Stimulated activated naive B cell treated with anti-CD40 and anti-IgM and Interleukin-4, amounts not matched to agents 10 μg/mL and 1 μg/mL and 100 μg/mL, for 72 hours (primary cell): ENCODE measurements at places on chromosomes 3 and 15.

GRCh38 chr3:98269846-98270245, 5.8 kb downstream of the OR5H6 start:
- DNase-seq, result no peak

- no peak for DNase-seq
These were observed 156.8 kb downstream of the ALCAM start for GRCh38 chr3:105523501-105523900.

DNA sequence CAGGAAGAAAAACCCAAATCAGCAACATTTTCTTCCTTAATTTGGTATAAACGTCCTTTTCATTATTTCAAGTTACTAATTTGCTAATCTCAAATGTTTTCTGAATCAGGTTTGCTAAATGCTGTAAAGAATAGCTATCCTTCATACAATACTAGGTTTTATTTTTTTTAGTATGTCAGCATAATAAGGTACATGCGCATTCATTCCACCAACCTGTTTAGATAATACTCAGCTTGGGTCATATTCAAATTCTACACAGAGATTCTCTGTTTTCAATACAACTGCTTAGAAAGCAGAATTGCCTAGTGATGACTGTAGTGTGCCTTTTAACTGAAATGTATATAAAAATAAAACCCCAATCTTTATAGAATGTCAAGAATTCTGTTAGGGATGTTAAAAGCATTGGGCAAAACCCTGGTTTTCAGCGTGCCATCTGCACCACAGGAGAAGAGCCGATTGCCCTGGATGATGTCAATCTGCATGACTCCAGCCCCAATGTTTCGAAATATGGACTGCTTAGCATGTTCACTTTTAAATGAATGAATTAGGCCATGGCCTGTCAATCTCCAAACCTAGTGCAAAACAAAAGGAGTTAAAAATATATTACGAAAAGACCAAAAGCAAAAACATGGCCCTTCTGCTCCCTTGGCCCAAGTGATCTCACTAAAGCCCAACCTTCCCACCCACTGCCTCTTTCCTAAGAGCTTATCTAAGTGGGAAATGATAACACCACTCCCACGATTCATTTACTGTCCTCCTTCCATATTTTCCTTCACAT, 107.4 kb downstream of the GLDN start:
- no peak for DNase-seq

DNA sequence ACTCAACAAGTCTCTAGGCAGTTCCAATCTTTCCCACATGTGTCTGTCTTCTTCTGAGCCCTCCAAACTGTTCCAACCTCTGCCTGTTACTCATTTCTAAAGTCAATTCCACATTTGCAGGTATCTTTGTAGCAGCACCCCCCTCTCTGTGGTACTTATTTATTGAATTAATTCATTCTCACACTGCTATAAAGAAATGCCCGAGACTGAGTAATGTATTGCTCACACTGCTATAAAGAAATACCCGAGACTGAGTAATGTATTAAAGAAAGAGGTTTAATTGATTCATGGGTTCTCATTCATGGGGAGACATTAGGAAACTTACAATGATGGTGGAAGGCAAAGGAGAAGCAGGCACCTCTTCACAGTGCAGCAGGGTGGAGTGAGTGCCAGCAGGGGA, 1413.8 kb downstream of the SI start:
- DNase-seq, result no peak

DNA sequence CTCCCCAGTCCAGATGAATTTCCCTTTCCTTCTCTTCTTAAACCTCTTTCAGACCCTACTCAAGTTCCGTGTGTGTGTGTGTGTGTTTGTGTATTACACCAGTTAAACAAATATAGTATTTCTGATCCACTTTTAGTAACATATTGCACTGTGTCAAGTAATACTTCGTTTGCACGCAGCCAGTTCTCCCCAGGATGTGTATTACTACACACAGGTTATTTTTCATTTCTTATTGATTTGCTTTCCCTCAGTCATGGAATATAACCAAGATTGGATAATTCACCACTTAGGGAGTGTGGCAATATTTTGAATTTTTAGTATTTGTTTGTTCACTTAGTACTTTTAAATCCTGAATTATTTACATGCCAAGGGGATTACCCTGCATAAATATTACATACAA, 667.0 kb downstream of the NR2F2 start:
- DNase-seq, result no peak

- no peak for DNase-seq
These were observed 74.7 kb downstream of the FBN1 start for GRCh38 chr15:48570822-48571221.

DNA sequence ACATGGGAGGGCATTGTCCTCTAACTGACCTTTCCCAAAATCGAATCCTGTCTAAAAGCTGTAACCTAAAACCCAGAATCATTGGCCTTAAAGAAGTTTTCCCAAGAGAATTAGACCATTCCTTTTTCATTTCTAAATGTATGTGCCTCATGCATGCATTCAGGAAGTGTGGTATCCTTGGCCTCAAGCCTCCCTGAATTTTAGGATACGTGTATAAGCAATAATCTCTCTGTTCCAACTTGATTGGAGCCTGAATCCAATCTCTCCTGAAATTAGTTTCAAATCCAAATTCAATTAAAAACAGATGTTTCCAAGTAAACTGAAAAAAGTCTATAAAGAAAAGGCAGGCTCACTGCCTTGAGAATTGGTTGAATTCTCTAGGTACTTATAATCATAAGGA, 86.0 kb upstream of the VEPH1 start:
- no peak for DNase-seq

GRCh38 chr3:15794842-15795650, 2.7 kb downstream of the ANKRD28 start:
- no peak for DNase-seq

- DNase-seq, result no peak
These were observed 75.2 kb upstream of the GRM7 start for GRCh38 chr3:6785726-6786125.

GRCh38 chr3:111691293-111691909, 96.3 kb upstream of the ZBED2 start:
- no peak for DNase-seq

DNA sequence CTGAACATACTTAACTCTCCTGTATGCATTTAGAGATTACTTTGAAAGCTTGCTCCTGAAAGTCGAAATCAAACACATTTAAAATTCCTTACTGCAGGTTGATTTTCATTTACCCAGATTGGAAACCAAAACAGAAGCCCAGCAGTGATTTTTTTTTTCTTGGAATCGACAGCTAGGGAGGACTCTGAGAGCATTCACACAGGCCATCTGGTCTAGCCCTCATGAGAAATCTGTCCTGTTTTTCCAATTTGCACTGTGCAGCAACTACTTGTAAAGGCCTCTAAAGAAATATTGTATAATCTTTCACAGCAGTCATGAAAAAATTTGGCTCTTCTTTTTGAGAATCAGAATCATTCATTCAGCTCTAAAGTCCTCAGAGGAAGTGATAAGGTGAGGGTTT, 179.2 kb downstream of the KCNAB1 start:
- no peak for DNase-seq

DNA sequence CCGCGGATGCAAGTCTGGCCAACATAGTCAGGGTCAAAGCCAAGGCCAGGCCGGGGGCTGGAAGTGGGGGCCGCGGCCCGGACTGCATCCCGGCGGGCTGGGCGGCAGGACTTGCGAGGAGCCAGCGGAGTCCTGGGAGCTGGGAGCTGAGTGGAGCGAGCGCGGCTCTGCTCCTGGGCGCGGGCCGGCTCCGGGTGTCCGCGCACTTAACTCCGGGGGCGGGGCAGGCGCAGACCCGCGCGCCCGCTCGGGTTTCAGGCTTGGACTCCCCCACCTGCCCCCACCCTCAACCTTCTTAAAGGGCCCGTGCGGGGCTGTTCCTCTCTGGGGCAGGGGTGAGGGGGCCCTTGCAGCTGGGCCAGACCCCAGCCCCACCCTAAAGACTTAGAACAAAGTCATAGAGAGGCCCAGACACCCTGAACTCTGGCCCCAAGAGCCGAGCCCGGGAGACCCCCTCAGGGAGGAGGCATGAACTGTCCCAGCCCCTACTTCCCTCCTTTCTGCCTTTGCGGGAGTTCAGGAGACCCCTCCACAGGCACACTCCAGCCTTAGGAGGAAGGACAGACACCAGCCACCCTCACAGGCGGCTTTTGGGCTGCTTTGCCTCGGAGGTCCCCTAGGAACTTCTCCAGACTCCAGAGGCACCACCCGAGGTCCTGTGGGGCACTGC, at the start of gene CSPG4:
CSPG4 (minus strand) TSS at position 181 of the 670 bp plus-strand sequence; CDS start at position 88, 93 bp downstream.
- DNase-seq, result no peak
